ENCODE measurements at places on chromosomes 1 and 21. TPM values are rescaled to one million over a fixed set of nuclear protein-coding genes. Genes with fewer than 3 reads are reported as not detected.
A peak's percentile ranks its signal among the peaks of the same experiment; 100 is the strongest.

GRCh38 chr1:237093691-237094090, 51.7 kb downstream of the RYR2 start:
- no peak for DNase-seq

- DNase-seq, result no peak
Measured at GRCh38 chr1:208990456-208990855, 593.1 kb upstream of the CAMK1G start.

DNA sequence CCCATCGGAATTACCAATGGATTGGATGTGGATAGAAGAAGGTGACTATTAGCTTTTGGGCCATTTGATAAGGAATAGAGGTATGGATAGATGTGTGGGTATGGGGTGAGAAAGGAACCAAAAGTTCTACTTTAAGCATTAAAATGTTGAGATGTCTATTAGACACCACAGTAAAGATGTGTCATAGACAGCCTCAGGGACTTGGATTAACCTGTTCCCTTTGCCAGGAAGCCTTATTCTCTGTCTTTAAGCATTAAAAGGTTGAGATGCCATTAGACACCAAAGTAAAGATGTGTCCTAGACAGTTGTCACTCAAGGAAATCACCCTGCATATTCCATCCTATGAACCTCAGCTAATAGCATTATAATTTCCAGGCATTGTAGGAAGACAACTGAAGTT, 11.0 kb upstream of the DENND1B start:
- DNase-seq, result no peak

Gene BCAN
- not detected for total RNA-seq

Gene PCBP3
- not detected for total RNA-seq

- no peak for DNase-seq
Measured at GRCh38 chr1:93707956-93708355, 26.3 kb upstream of the BCAR3 start.

GRCh38 chr1:18957532-18958300, 1.2 kb upstream of the IFFO2 start:
- DNase-seq, result no peak

DNA sequence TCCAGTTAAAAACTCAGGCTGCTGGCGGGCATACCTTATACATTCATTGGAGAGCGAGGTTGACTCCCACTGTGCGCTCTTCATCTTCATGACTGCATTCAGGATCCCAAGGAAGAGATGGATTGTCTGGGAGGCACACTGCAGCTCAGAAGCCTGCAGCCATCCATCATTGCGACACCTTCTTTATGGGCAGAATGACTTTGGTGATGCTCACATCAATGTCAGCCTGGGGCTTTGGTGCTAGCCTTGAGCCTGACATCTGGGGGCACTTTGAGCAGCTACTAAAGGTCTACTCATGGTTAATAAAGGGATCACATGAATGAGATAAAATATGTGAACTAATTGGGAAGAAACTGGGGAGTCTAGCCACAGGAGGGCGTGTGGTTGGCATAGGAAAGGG, 229.3 kb downstream of the PRDM2 start:
- DNase-seq, result no peak

Gene PRDM16
- total RNA-seq, result not detected

DNA sequence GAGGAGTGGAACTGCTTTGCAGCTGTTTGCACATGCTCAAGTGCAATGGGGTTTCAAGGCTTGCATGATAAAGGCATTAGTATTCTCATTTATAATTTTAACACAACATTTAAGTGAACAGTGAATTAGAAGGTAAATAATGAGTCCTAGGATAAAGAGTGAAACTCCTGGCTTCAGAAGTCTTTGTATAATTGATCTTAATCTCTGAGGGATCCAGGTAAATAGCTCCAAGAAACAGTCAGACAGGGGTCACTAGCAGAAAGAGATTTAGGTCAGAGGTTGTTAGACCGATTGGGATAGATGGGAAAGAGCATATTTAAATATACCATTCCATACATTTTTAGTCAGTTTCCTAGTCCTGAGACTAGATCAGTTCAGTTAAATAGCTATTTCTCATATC, 14.1 kb upstream of the THEM4 start:
- no peak for DNase-seq

Gene PTAFR
- total RNA-seq, result 0.52 TPM

- DNase-seq, result no peak
Measured at GRCh38 chr1:208728815-208729214, 484.6 kb upstream of the PLXNA2 start.

Gene SLC1A7
- total RNA-seq, result 3.1 TPM

DNA sequence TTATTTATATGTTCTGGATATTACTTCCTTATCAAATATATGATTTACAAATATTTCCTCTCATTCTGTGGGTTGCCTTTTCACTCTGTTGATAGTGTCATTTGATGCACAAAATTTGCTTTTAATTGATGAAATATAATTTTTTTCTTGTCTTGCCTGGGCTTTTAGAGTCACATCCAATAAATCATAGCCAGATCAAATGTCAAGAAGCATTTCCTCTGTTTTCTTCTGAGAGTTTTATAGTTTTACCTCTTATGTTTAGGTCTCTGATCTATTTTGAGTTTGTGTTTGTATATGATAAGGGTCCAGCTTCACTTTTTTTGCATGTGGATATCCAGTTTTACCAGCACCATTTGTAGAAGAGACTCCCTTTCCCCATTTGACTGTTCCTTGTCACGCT, 29.5 kb downstream of the CD46 start:
- DNase-seq, result no peak

- no peak for DNase-seq
Measured at GRCh38 chr1:43944860-43945259, 1.9 kb upstream of the IPO13 start.

Gene TFF3
- total RNA-seq, result 71.8 TPM

DNA sequence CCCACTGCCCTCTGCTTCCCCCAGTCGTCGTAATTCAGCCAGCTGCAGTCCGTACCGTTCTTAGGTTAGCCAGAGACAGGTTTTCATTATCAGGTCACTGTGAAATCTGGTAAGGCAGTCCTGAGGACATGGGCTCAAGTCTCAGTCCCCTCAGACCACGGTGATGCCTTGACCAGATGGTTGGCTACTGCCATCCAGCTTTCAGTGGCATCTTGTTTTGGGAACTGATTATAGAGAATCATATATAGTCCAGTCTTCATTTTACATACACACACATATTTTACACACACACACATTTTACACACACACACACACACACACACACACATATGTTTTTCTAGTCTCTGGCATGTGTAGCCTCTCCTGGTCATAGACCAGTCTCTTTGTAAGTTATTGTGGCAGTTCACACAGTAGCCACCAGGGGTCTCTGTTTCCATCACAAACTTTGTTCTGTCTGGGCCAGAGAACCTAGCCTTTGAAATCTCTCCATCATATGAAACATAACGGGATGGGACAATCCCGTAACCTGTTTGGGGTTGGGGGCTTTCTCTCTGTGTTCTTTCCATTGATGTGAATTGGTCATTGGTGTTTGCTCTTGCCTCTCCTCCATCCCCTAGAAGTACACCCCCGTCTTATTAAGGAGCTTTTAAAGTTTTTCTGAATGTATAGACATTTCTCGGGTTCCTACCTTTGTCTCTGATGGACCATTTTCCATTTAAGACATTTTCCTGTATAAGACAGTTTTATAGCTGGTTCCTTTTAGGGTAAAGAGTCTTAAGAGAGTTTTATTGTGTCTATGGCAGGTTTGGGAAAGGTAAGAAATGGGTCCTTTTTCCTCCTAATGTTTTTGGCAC, 8.4 kb upstream of the IKBKE start:
- DNase-seq, result peak; percentile 91

DNA sequence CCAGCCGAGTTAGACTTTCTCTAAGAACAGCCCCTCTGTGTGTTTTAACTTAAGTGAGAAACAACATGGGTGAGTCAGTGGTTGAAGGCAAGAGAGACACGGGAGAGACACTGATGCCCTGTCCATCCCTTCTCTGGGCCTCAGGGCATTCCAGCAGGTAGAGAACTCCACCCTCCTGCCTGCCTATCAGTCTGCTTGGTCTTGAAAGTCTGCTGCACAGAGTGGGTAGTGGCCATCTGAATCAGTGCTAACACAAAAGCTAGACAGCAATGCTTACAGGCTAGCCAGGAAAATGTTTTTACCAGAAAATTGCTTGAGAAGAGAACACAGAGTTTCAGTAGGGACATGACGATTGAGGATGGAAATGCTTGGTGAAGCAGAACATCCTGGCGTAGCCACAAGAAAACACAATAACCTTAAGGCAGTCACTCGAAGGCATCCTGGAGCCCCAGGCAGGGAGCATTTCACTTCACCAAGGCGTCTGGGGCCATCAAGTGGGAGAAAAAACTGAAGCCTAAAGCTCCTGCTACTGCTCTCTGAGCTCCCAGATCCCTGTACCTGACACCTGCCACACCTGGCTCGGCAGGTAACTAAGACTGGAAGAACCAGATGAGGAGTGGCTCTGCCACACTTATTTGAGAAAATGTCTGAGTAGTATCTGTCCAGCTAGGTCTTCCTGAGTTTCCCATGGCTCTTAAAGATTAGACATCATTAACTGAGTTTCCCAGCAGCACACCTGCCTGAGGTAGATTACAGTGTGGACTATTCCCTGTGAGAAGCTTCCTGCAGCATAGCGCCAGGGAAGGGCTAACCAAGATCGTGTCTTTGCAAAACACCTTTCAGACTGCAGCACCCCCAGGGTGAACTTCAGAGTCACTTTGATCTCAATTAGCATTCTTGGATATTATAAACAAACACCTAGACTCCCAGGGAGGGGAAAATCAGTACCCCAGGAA, 18.1 kb upstream of the LBR start:
- DNase-seq, result peak; percentile 68

GRCh38 chr1:116528329-116529083, 42.3 kb downstream of the CD58 start:
- no peak for DNase-seq

Gene AGT
- total RNA-seq, result 0.76 TPM

- DNase-seq, result no peak
Measured at GRCh38 chr1:40049725-40050124, 9.2 kb downstream of the CAP1 start.

Gene SELENON
- 2.2 TPM for total RNA-seq

Gene VSIG8
- 0.13 TPM for total RNA-seq

DNA sequence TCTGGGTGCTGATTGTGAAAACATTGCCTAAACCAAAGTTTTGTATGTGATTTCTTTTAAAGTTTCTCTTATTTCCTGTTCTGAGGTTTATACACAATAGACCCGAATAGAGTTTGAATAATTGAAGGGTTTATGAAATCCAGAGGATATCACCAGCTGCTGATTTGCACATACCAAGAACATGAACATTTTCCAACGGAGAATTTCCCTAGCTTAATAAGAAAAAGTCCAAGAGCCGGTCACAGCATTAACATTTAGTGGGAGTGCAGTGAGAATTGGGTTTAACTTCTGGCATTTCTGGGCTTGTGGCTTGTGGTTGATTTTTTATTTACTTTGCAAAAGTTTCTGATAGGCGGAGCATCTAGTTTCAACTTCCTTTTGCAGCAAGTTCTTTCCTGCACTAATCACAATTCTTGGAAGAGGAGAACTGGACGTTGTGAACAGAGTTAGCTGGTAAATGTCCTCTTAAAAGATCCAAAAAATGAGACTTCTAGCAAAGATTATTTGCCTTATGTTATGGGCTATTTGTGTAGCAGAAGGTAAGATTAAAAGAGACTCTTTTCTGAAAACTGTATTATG, at the start of gene CFH:
CFH (plus strand) TSS at position 407 of the 579 bp plus-strand sequence; CDS start at position 482, 75 bp downstream.
- peak; percentile 69 for DNase-seq
